ENCODE measurements at places on chromosomes 3 and 15.

- DNase-seq, result no peak
Observed at GRCh38 chr15:76353023-76353577, 16.5 kb downstream of the ISL2 start.

GRCh38 chr3:62184559-62184958 is 188.8 kb downstream of the FEZF2 start:
- peak; percentile 42 for DNase-seq

GRCh38 chr3:70833239-70833960 is 521.0 kb upstream of the MDFIC2 start:
- DNase-seq, result no peak

DNA sequence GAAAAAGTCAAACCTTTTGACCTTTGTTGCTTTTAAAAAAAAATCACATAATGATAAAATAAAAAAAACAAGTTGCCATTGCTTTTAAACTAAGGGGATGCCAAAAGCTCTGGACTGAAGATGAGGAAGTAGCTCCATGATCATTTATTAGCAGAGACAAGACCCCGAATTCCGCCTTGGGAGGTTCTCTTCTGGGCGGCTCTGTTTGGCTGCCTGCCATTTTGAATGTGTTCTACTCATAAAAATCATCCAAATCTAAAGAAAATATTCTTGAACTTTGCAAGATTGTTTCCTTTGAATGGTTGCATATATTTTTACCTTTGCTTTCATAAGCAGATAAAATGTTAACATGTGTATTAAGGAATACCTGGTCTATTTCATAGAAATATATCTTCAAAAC is 63.8 kb downstream of the NCEH1 start:
- no peak for DNase-seq

DNA sequence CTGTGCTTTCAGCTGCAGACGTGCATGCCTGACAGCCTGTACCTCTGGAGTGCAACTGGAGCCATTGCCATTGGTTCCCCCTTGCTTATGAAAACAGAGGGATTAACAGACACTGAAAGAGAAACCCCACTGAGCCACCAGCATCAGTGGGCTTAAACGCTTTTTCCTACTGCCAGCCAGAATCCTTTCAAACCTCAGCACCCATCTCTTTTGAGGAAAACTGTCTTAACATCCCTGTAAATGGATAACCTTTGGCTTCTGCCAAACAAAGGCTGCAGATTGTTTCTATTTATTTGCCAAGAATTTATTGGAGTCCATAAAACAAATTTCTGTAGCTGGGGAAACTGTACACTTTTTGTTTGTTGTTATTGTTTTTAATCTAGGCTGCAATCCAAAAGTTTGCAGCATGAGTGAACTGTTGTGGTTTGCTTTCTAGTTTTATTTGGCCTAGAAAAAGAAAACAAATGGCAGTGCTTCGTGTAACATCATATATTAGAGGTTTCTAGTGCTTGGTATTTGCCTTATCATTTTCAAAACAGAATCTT is 369.2 kb upstream of the IL12A start:
- peak; percentile 16 for DNase-seq

DNA sequence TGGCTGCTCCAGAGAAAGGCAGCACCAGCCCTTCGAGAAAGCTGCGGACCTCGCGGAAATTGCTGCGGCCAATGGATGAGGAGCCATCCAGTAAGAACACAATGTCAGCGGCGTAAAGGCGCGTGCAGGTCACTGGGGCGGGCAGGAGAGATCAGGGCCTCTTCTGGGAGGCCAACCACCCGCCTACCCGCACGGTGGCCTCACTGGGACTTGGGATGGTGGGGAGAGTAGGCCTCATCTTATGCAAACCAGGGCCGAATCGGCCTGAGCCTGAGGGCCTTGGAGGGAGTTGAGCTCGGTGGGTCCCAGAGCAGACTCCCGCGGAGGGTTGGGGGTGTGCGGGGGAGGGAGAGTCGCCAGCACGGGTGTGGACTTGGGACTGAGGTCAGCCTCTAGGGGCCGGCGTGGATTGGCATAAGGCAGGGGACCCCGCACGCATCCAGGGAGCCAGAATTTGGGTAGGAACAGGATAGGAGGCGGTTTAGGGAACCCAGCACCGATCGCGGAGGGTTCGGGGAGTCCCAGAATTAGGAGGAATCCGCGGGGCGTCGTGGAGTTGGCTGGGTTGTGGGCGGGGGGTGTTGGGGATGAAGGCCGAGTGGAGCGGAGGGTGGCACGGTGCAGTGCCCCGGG is 596 bp downstream of the COL7A1 start:
- peak; percentile 36 for DNase-seq

- peak; percentile 63 for DNase-seq
Observed at GRCh38 chr15:71806452-71806931, 3.9 kb upstream of the NR2E3 start.

GRCh38 chr3:190504354-190505125 is 9.3 kb upstream of the IL1RAP start:
- no peak for DNase-seq

DNA sequence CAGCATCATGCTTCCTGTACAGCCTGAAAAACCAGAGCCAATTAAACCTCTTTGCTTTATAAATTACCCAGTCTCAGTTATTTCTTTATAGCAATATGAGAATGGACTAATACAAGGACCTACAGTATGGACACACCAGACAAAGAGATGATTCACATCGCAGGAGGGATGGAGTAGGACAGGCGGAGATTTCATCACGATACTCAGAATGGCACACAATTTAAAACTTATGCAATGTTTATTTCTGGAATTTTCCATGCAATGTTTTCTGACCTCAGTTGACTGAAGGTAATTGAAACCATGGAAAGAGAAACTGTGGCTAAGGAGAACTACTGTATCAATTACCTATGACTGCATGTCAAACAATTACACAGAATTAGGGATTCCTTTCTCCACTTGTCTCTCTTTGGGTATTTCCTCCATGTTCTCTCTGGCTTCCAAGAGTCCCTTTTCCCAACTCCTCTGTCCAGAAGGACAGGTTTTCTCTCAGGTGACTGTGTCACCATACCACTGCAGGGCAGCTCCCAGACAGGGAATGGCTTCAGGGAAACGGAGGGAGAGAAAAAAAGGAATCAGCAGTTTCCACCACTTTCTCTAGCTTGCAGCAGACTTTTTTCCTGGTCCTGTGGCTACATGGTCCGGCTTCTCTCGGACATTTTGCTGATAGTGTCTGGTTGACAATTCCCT is 3.0 kb upstream of the ANO10 start:
- DNase-seq, result no peak

DNA sequence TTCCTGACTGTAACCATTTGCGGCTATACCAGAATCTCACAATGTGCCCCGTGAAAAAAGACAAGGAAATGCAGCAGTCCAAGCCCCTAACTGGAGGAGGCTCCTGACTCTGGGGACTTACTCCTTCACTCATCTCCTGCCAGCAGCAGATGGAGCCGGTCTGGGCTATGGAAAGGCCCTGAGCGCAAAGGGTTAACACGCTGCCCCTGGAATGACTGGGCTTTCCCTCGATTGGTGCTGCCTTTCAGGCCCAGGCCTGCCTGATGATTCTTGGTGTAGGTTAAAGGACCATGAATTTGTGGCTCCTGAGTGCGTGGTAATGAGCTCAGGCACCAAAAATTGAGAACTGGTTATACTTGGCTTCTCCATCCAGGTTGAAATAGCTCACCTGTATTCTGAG is 42.3 kb upstream of the GALNT15 start:
- DNase-seq, result no peak

GRCh38 chr3:163129287-163129686 is 1632.7 kb downstream of the OTOL1 start:
- DNase-seq, result no peak

GRCh38 chr3:148642214-148642613 is 55.5 kb upstream of the AGTR1 start:
- DNase-seq, result peak; percentile 70

DNA sequence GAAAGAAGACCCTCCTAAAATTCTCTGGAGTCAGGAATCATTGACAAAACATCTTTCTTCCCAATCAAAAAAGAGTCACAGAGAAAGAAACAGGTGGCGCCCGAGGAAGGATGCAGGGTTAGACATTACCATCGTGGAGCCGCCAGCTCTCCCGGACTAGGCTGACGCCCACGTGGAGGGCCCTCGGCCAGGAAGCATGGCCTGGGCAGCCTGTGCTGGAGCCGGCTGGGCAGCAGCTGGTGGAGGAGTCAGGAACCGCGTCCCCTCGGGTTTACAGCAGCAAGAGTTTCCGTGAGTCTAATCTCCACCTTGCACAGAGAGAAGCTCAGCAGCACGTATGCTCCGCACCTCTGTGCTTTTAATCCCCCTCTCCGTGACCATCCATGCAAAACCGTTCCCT is 533.7 kb upstream of the ATP11B start:
- peak; percentile 5 for DNase-seq

- peak; percentile 60 for DNase-seq
Observed at GRCh38 chr3:18134386-18135059, 290.6 kb downstream of the SATB1 start.

DNA sequence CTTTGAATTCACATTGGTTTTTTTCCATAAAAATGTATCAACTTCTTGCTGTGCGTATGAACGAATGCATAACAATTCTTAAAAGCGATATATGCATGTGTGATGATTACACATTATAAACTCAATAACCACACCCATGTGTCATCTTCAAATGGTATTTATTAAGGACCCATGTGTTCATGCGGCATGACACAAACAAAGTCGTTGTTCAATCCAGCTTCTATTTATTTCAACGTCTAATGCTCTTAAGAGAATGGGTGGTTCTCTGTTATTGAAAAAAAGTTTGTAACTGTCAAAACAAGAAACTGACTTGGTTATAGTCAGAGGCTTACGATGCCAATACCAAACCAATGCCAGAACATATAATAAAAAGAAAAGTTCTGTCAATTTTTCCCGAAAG is 195.9 kb downstream of the FOXP1 start:
- no peak for DNase-seq

GRCh38 chr3:58568572-58569286 is 8.5 kb downstream of the FAM107A start:
- peak; percentile 79 for DNase-seq

- no peak for DNase-seq
Observed at GRCh38 chr3:172257648-172258400, 190.4 kb downstream of the GHSR start.

DNA sequence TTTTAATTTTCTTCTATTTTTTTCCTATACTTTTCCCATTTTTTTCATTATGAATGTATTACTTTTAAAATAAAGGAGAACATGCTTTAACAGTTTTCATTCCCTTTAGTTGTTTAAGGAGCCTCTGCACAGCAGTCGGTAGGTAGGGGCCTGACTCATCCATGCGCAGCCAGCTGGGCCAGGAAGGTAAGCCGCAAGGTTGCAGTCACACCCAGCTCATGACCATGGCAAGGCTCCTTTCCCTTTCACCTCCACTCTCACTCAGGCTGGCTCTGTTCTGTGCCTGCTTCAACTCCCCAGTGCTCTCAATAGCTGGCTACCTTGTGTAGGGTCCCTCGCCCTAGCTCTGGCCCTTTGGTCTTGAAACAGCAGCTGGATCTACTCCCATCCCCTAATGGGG is 17.4 kb upstream of the ANKRD34C start:
- no peak for DNase-seq

DNA sequence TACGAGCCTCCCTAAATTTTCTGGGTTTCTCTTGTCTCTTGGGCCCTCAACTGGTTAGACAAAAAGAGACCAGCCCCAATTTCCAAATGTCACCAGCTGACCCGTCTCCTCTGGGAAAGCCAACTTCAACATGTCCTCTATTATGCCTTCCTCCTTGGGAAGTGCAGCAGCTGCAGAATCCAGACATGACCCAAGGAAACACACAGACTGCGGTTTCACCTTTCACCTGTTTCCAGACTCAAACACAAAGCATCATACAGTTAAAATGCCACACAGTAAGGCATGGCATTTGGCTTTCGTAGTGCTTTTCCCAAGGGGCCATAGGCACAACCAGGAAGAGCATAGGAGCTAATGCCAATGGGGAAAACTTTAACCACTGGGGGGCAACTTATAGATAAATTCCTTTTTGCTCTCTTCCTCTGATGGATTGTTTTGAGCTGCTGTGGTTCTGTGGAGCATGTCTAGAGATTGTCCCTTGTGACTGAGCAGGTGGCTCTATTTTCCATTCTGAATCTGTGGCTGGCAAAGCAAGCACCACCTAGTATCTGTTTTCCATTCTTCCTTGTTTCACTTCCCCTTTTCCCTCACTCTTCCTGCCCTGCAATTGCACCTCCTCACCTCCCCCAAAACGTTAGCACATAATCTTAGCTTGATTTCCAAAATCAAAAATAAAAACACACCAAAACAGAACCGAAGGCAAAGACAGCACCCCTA is 49.3 kb downstream of the HHLA2 start:
- DNase-seq, result no peak

Data from cardiac fibroblast (primary cell).